Anterior cingulate cortex (tissue), 58 donors: ENCODE measurements at places on chromosomes 4 and X.

DNA sequence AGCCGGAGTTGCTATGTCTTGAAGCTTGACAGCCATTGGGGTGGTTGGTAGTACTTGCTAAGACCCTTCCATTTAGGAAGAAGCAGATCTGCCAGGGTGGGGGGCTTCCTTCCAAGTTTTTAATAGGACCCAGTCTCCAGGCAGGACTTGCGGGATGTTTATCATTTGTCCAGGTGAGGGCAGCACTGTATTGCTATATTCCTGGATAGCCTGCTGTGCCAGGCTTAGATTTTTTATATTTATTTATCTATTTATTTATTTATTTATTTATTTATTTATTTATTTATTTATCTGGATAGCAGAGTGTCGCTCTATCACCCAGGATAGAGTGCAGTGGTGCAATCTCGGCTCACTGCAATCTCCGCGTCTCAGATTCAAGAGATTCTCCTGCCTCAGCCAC lies 87.4 kb upstream of the CT45A1 start:
- DNase-seq: no peak

GRCh38 chrX:107465932-107466620 lies 16.6 kb downstream of the FRMPD3 start:
- DNase-seq: no peak

DNA sequence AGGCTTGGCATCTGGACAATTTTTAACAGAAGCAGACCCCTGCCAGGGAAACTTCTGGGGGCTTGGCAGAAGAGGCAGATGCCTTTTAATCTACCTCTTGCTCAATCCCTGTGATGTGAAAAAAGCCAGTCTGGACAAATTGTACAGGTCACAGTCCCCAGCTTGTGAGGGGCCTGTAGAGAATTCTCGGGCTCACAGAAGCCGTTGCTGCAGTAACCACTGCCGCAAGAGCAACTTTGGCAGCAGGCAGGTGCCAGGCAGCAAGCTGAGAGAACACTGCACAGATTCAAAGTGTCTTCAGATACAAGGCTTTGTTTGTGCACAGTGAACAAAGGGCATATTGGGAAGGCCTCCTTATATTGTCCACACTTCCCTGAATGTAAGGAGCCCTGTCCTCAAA lies 11.7 kb downstream of the GPKOW start:
- peak; percentile 60 for DNase-seq

- no peak for DNase-seq
Measured at GRCh38 chrX:111662292-111662691, 18.7 kb upstream of the ALG13 start.

- DNase-seq: no peak
Measured at GRCh38 chr4:106588891-106589290, 220.3 kb upstream of the GIMD1 start.

GRCh38 chr4:1940566-1940965 lies 68.2 kb downstream of the NELFA start:
- DNase-seq: no peak

DNA sequence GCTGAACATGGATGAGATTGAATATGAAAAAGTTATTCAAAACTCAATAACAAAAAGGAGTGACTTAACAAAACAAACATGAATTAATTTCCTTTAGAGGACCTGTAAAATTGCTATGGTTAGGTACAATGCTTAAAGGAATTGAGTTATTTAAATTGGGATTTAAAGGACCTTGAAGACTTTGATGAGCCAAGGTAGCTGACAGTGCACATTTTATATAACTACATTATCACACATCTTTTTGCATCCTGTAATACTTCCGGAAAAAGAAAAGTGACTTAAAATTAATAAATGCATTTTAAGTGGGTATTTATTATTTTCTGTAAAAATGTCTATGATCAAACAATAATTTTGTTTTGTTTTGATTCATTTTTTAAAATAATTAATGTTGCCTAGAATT lies 964.8 kb upstream of the SLIT2 start:
- DNase-seq: no peak

- DNase-seq: no peak
Measured at GRCh38 chrX:10656214-10656613, 35.8 kb upstream of the MID1 start.

- peak; percentile 34 for DNase-seq
Measured at GRCh38 chrX:40108959-40109287, 11.2 kb upstream of the BCOR start.

DNA sequence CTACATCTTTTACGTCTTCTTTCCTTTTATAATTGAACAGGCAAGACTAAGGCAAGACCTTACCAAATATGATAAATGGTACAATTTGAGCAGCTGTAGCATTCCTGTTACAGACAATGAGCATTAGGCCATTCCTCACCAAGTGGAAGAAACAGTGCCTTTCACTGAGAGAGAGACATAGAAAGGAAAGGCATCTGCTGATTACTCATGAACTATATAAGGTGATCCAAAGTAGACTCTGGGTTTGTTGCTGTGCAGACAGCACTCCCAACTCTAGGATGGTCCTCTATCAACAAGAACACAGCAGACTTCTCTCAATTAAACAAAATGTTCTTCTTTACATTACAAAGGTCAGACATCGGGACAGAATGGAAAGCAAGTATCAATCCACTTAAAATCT lies 91.9 kb downstream of the FAM13A start:
- DNase-seq: no peak

GRCh38 chr4:152679414-152680281 lies at the start of gene TMEM154:
Gene TMEM154, minus strand, starts transcription at chr4:152679997. Its CDS starts 64 bp downstream, at chr4:152679933.
- DNase-seq: peak; percentile 6

GRCh38 chr4:48228949-48229348 lies 40.7 kb downstream of the TEC start:
- no peak for DNase-seq

DNA sequence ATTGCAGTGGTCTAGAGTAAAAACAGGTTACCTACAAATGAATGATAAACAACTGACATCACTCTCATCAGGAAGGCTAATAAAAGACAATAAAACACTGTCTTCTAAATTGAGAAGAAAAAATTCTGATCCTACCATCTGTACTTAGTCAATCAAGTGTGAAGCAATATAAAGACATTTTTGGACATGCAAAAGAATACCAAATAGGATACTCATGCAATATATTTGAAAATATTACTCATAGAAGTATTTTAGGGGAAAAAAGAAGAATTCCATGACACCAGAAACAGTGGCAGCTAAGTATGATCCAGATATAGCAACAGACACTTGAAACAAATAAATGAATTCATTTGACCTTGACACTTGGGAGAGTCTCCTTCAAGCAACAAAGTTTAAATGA lies 63.8 kb upstream of the FAM120C start:
- no peak for DNase-seq
